ENCODE measurements at places on chromosomes 5 and 9.

DNA sequence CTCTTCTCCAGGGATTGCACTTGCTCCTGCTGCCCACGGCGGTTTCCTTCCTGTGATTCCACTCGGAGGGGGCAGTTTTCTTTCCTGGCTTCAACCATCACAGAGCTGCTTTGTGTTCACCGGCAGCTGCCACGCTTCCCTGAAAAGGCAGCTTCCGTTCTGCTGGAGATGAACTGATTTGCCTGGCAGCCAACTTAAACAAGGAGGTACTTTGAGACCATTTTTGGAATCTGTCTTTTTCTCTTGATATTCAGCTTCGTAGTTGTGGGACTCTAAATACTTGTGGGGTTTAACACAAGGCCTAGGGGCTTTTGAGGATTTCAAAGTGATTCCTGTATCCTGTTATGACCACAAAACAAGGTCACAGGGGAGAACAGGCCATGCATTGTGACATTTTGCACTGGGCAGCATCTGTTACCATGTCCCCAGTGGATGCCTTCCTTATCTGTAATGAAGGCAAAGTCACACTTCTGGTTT lies 192.0 kb downstream of the MTRR start:
- no peak for DNase-seq

DNA sequence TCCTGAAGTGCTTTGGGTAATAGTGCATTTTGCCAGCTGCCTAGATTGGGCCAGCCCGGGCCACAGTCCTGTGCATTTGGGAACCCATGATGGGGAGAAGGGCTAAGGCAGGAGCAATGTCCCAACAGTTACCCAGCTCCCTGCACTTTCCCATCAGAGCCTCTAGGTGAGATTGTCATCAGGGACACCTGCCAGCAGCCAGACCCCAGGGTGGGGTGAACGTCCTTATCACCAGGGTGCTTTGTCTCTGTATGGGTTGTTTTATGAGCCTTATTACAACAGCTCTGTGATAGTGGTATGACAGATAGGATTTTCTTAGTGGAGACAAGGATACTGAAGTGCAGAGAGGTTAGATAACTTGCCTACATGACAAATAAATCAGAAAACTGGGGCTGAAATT lies 365.7 kb downstream of the OSTF1 start:
- no peak for DNase-seq

GRCh38 chr5:105617436-105618215 lies 2053.1 kb downstream of the EFNA5 start:
- no peak for DNase-seq

GRCh38 chr5:126236994-126237393 lies 186.2 kb upstream of the GRAMD2B start:
- no peak for DNase-seq

- DNase-seq, result no peak
Measured at GRCh38 chr9:135901031-135901758, 6.2 kb downstream of the CAMSAP1 start.

DNA sequence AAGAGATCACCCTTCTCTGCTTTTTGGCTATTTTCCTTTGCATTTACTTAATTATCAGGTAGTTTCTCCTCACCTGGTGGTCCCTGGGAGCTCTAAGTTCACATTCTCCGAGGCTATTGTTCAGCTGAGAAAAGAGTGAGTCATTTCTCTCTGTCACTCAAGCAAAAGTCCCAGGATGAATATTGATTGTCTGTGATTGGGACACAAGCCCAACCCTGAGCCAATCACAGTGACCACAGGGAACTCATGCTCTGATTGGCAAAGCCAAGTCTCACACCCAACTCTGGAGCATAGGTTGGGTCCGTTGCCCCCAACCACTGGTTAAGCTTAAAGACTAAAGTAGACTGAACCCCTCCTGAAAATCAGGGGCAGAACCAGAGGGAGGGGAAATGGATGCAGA lies 27.8 kb upstream of the FAT2 start:
- DNase-seq, result no peak

- no peak for DNase-seq
Measured at GRCh38 chr5:181152406-181152805, 5.0 kb downstream of the OR2V2 start.

DNA sequence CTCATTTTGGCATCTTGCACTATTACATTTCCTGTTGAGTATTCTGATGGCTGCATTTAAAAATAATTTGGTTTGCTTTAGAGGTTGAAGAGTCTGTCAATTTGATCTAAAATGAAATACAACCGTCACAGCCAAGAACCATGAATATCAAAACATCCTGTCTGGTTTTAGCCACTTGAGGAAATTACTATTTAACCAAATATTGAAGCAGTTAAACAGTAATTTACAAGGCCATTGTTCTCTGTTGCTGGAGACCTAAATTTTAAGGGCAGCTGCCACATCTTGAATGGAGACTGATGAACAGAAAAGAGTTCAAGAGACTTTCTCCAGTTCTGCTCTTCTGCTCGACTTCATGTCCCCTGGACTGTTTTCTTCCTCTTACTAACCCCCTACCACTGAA lies 549.4 kb downstream of the LRRC70 start:
- DNase-seq, result peak; percentile 19

DNA sequence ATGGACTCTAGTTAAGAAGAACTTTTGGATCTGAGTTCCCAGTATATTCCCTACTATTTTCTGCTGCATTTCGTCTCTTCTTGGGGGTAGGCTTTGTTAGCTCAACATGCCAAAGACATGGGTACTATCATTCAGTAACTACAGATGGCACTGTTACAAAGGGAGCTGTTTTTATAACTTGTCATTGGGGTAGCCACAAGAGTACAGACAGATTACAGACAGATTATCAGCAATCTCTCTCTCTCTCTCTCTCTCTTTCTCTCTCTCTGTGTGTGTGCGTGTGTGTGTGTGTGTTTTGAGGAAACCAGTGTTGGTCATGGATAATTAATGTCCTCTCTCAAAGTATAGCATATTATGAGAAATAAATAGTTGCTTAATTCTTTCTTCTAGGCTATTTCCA lies 116.1 kb downstream of the WDR70 start:
- no peak for DNase-seq

- no peak for DNase-seq
Measured at GRCh38 chr9:13845460-13845859, 468.5 kb downstream of the NFIB start.

All from DMS79 (cell line).